ENCODE measurements at places on chromosomes 2 and 18. TPM values are rescaled to one million over a fixed set of nuclear protein-coding genes. Genes with fewer than 3 reads are reported as not detected.

- no peak for DNase-seq
Measured at GRCh38 chr18:48600456-48601090, 61.7 kb downstream of the CTIF start.

SERPINB12 gene
- total RNA-seq: not detected

DNA sequence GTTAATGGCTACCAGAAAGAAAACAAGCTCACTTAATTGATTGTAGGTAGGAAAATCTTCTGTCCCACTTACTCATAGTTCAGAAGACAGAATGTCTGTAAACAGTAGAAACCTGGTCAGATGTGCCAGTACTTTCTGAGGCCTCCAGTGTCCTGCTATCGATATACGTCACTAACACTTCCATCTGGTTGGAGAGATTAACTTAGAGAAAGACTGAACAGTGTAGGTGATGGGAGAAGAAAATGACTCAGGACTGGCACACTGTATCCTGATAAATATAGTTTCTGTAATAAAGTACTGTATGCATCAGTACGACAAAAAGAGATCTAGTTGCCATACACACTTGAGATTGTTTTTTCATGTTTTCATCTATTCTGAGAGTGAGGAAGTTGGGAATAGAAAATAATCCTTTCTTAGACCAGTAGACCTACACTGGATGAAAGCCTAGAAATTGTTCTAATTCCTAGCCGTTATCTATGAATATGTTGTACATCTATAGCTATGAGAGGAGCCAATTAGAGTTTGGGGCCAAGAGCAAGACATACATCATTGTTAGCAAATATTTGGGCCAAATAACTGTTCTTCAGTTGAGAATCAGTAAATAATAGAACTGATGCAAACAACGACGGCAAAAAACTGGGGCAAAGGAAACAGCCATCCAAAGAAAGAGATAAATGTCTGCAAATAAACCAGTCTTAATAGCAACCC is 105.9 kb downstream of the NAT8 start:
- no peak for DNase-seq

CYTIP gene
- total RNA-seq: 248 TPM

STARD6 gene
- not detected for total RNA-seq

DNA sequence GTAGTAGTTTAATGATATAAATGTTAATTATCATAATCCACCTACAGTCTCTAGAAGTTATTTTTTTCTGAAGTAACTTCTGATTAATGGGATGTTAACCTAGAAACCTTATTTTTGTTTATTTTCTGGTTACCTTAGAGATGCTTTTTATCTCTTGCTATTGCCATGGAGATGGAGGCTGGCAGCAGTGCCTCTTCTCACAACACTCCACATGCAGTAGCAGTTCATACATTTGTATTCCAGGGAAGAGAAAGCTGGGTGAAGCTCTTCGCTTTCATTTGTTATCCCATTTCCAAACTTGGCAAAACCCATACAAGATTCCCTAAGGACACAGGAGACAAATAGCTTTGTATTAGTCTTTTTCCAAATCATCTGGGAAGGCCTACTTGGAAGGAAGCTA is 1794.1 kb upstream of the LRRTM1 start:
- no peak for DNase-seq
